ENCODE measurements at places on chromosomes 12 and 14. TPM values are rescaled to one million over a fixed set of nuclear protein-coding genes. Genes with fewer than 3 reads are reported as not detected.

Gene TMTC1
- 0.40 TPM for total RNA-seq

Gene CELA1
- 0.50 TPM for total RNA-seq

Gene NTN4
- 4.8 TPM for total RNA-seq

Gene IRAK3
- 2.4 TPM for total RNA-seq

Gene PRH2
- total RNA-seq: not detected

Gene GLI1
- total RNA-seq: 0.22 TPM

Gene MYF6
- total RNA-seq: not detected

Gene COCH
- total RNA-seq: 0.90 TPM

Gene LRP1-AS
- total RNA-seq: not detected

Gene CACNA2D4
- 25.2 TPM for total RNA-seq

Gene TAS2R43
- total RNA-seq: 1.9 TPM

Gene SLC22A17
- total RNA-seq: 3.7 TPM

Gene NGB
- total RNA-seq: not detected

Gene METTL1
- total RNA-seq: 15.0 TPM

Gene NFATC4
- total RNA-seq: not detected

Gene NTS
- total RNA-seq: not detected

Gene LMO3
- not detected for total RNA-seq

Gene KRT79
- total RNA-seq: not detected

Gene HOXC13
- total RNA-seq: not detected

Gene ZBTB1
- total RNA-seq: 109 TPM

Gene EIF2S1
- 49.7 TPM for total RNA-seq

Gene AKAP3
- 1.6 TPM for total RNA-seq

Gene TAS2R30
- total RNA-seq: 4.9 TPM

Gene NR1H4
- total RNA-seq: not detected

Gene DIO2
- total RNA-seq: not detected

Gene KRT81
- total RNA-seq: not detected

Gene KLRG1
- 9.9 TPM for total RNA-seq

Gene CLEC4D
- total RNA-seq: not detected

Gene SMCO2
- total RNA-seq: not detected

Gene LRRK2
- total RNA-seq: 1.1 TPM

Gene SLC17A8
- total RNA-seq: not detected

Gene TRHDE
- total RNA-seq: 0.26 TPM

Gene SAMD15
- total RNA-seq: 0.26 TPM

Gene LIN7A
- 0.22 TPM for total RNA-seq

Gene FZD10
- total RNA-seq: not detected

Gene CCDC177
- total RNA-seq: not detected

Gene RNU6-8
- total RNA-seq: not detected

Gene USP44
- total RNA-seq: 2.2 TPM

Gene ZC2HC1C
- total RNA-seq: 0.76 TPM

Gene CFAP54
- total RNA-seq: 1.2 TPM

Gene PRR4
- total RNA-seq: 1.8 TPM
